Renal cortex interstitium (tissue), 15 donors: ENCODE measurements at places on chromosomes 4 and X.

DNA sequence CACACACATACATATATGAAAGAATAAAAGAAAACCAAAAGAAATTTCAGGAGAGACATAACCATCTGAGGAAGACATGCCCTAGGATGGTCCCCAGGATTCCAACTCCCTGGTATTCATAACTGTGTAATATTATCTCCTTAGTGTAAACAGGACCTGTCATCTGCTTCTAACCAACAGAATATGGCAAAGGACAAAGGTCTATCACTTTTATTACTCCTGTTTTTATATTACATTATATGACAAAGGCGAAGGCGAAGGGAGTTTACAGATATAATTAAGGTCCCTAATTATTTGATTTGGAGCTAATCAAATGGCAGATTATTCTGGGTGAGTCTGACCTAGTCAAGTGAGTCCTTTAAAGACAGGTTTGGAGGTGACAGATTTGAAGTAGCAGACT is 155.1 kb downstream of the MID1 start:
- DNase-seq = no peak

DNA sequence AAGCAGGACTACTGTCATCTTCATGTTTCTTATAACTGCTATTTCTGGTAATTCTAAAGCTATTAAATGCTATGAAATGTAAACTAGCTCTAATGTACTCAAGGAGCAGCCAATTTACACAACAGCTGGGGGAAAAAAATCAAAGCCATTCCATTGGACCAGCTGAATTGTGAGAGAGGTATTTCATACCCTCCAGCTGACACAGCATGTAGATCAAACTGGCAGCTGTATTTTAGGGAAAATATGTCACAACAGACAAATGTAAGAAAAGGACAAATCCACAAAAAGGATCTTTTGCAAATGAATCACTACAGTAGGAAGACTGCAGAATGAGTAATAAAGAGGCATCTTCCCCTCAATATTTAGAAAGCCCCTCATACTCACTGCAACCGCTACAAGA is 65.2 kb upstream of the FAM47B start:
- no peak for DNase-seq

- no peak for DNase-seq
Measured at GRCh38 chrX:57528670-57529255, 63.0 kb upstream of the ZXDB start.

GRCh38 chr4:82620126-82620735 is 58.4 kb upstream of the TMEM150C start:
- no peak for DNase-seq

- DNase-seq = no peak
Measured at GRCh38 chrX:5681159-5681558, 547.5 kb downstream of the NLGN4X start.

GRCh38 chr4:87112063-87112462 is 108.4 kb downstream of the KLHL8 start:
- no peak for DNase-seq

- no peak for DNase-seq
Measured at GRCh38 chr4:113003841-113004240, 45.6 kb upstream of the ANK2 start.

GRCh38 chrX:46626566-46626965 is 53.0 kb downstream of the CHST7 start:
- no peak for DNase-seq

DNA sequence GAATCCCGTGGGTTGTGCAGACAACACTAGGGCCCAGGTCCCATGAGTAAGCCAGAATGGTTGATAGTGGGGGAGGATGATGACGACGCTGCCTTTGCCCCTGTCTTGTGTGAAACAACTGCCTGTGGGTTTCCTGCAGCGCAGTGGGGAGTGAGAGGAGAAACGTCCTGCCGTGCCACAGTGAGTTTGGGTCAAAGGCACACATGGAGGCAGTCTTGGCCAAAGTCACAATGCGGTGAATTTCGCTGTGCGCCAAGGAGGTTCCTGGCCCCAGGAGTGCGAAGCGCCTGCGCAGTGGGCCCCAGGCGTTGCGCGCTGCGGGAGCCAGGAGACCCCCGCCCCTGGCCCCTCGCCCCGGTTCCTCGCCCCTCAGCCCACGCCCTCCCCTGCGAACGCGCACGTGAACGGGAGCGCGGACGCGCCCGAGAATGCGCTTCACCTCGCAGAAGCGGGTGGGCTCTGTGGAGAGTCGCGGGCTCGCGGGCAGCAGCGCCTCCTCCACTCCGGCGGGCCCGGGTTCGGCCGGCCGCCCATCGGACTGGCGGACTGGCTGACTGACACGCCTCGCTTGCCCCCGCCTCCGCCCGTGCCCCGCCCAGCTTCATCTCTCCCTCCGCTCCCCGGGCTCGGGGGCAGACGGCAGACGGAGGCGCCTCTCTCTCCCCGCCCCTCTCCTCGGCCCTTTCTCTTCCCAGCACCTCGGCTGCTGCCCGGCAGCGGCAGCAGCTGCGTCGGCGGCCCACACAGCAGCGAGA is at the start of gene NUDT10:
NUDT10 (plus strand) TSS at position 635 of the 755 bp plus-strand sequence. CDS start 144 bp downstream, outside the sequence.
- DNase-seq = peak; percentile 45

- DNase-seq = no peak
Measured at GRCh38 chrX:20591246-20591645, 324.5 kb upstream of the RPS6KA3 start.
